AG08395 (cell line): ENCODE measurements at places on chromosomes 12 and 14.
A peak's percentile ranks its signal among the peaks of the same experiment; 100 is the strongest.

- DNase-seq: no peak
Observed at GRCh38 chr12:114274131-114274530, 131.8 kb downstream of the TBX5 start.

GRCh38 chr12:51406859-51407258 lies 15.7 kb upstream of the GALNT6 start:
- no peak for DNase-seq

GRCh38 chr12:72978999-72979398 lies 706.8 kb downstream of the TRHDE start:
- no peak for DNase-seq

- DNase-seq: peak; percentile 84
Observed at GRCh38 chr14:49598485-49599300, at the start of gene LRR1. TSS of gene LRR1 (plus strand) at chr14:49598940. CDS start at chr14:49599021, 81 bp downstream.

- no peak for DNase-seq
Observed at GRCh38 chr14:81198651-81199050, 22.1 kb downstream of the GTF2A1 start.

GRCh38 chr12:109864916-109865315 lies 15.4 kb downstream of the GLTP start:
- DNase-seq: no peak

DNA sequence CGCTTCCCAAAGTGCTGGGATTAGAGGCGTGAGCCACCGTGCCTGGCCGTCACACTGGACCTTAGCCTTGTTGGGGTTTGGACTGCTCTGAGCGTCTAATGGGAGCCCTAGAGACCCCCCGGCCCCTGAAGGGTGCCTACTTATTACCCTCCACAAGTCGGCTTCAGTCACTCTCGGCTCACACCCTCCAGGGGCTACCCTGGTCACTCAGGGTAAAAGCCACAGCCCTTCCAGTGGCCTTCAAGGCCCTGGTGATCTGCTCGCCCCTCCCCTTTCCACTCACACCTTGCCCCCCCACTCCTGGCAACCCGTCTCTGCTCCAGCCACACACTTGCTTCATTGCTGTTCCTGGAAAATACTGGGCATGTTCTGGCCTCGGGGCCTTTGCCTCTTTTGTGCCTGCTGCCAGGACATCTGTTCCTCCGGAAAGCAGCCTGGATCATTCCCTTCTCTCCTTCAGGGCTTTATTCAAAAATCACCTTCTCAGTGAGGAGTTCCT lies 3.6 kb upstream of the MORN3 start:
- DNase-seq: peak; percentile 14

DNA sequence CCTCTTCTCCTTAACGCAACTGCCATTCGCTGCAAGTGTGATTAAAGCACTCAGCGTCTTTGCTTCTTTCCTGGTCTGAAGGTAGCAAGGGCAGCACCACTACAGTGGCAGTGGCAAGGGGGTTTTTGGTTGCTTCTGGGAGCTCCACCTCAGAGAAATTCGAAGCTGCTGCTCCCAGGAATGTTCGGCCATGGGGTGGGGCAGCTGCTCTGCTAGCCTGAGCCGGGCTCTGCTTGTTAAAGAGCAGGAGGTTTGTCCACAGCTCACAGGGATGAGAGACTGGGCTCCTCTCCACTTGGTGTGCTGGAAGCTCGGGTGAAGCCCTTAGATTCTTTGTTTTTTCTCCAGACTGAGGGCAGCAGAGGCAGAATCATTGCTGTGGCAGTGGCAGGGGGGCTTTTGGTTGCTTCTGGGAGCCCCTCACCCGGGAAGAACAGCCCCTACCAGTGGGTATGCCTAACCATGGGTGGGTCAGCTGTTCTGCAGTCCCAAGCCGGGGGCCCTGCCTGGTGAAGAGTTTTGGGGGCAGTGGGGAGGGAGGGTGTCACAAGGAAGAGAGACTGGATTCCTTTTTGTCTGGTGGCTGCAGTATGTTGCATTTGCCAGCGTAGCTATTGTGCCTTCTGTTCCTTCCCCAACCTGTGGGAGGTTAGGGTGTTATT lies 340.2 kb downstream of the AEBP2 start:
- DNase-seq: no peak
